T-helper 17 cell (primary cell): ENCODE measurements at places on chromosomes 16 and 17.

GRCh38 chr17:76233588-76234353, 6.5 kb downstream of the RNF157 start:
- no peaks in the 10 kb centered on the region for H3K27me3 ChIP-seq
- no peaks in the 10 kb centered on the region for H3K36me3 ChIP-seq
- no peak overlapping the region for H3K27ac ChIP-seq
- H3K4me1 ChIP-seq: peaks cover 28% of the 10 kb centered on the region

DNA sequence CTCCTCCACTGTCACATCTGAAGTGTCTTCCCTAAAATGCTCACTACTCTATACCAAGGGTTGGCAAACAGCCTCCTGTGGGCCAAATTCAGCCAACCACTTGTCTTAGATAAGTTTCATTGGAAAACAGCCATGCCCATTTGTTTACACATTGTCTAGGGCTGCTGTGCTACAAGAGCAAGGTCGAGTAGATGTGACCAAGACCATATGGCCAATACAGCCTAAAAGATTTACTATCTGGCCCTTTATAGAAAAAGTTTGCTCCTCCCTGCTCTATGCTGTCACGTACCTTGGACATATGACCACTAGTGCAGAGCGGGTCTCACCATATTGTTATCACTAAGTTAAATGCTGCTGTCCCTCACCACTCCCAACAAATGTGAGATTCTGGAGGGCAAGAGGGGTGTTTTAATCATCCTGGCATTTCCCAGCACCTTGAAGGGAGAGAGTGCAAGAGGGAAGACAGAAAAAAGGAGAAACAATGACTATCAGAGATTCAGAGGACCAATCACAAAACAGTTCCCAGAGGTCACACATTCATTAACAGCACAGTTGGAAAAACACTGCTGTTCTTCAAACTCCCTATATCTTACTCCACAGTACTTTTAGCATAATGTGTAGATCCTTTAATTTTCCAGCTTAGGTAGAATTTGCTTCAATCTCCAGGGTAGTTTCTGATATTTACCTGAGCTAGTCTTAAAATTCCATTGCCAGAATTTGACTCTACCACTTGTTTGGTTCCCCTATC, 13.2 kb downstream of the LSM12 start:
- H3K27me3 ChIP-seq: no peaks in the 10 kb centered on the region
- no peak for DNase-seq
- peaks cover 16% of the 10 kb centered on the region for H3K4me1 ChIP-seq
- peak overlapping the region; percentile 61 for H3K27ac ChIP-seq
- no peak overlapping the region for H3K4me3 ChIP-seq
- H3K36me3 ChIP-seq: peaks cover 6% of the 10 kb centered on the region

DNA sequence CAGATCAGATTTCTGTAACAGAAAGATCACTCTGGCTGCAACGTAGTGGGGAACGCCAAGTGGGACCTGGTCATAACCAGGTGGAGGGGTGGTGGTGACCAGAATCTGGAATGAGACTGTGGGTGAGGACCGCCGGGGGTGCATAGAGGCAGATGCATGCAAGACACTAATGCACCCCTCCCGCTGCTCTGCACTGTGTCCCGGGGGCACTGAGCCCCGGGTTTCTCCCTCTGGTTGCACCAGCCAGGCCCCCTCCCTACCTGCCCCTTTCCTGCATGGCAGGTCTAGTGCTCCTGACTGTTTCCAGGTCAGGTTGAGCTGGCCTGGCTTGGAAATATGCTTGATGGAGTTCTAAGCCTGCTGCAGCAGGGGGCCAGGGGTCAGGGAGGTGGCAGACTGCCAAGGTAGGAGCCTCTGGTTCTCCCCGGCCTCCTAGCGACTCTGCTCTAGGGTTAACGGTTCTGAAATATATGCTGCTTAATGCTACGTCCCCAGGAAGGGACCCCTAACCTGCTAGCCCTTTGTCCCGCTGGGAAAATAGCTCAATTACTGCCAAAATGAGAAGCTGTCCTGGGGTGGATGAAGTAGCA, 94.3 kb downstream of the SDK2 start:
- no peak for DNase-seq
- H3K4me3 ChIP-seq: no peak overlapping the region
- H3K27ac ChIP-seq: no peak overlapping the region
- H3K4me1 ChIP-seq: peaks cover 14% of the 10 kb centered on the region
- H3K36me3 ChIP-seq: peaks cover 5% of the 10 kb centered on the region

- H3K4me3 ChIP-seq: peak within 1 kb of the TSS; percentile 93
- DNase-seq: peak; percentile 56
- H3K27me3 ChIP-seq: no peaks in the 10 kb centered on the region
- H3K27ac ChIP-seq: peak within 1 kb of the TSS; percentile 84
Measured at GRCh38 chr17:75843577-75844529, at the start of gene UNC13D. TSS of gene UNC13D (minus strand) at chr17:75844404. CDS start at chr17:75844337, 67 bp downstream.

DNA sequence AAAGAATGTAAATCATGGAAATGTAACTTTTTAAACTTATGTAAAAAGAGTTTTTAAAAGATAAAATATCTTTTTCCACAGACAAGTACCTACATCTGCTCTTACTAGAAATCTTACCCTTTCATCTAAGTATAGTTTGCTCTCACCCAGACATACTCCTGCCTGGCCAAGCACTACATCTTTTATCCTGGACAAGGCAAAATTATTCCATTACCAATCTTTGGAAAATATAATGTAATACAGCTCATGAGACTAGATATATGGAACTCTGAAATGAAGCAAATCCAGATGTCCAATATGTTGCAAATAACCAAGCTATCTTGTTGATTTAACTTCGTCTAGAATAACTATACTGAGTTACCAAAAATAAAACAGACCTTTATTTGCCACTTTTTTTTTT, 50.0 kb downstream of the VMP1 start:
- peaks cover 3% of the 10 kb centered on the region for H3K36me3 ChIP-seq
- H3K4me1 ChIP-seq: peaks cover 20% of the 10 kb centered on the region
- H3K27ac ChIP-seq: peak overlapping the region; percentile 49
- no peaks in the 10 kb centered on the region for H3K27me3 ChIP-seq
- DNase-seq: no peak

- no peak overlapping the region for H3K4me3 ChIP-seq
- peaks cover 48% of the 10 kb centered on the region for H3K27me3 ChIP-seq
- H3K27ac ChIP-seq: no peak overlapping the region
- DNase-seq: peak; percentile 19
- H3K4me1 ChIP-seq: peaks cover 4% of the 10 kb centered on the region
Measured at GRCh38 chr16:88264641-88265285, 118.0 kb upstream of the ZNF469 start.

- peaks cover 3% of the 10 kb centered on the region for H3K4me1 ChIP-seq
- H3K27ac ChIP-seq: no peak overlapping the region
- no peak for DNase-seq
- no peak overlapping the region for H3K4me3 ChIP-seq
- peaks cover 6% of the 10 kb centered on the region for H3K36me3 ChIP-seq
Measured at GRCh38 chr16:23423496-23424049, 29.4 kb downstream of the COG7 start.

DNA sequence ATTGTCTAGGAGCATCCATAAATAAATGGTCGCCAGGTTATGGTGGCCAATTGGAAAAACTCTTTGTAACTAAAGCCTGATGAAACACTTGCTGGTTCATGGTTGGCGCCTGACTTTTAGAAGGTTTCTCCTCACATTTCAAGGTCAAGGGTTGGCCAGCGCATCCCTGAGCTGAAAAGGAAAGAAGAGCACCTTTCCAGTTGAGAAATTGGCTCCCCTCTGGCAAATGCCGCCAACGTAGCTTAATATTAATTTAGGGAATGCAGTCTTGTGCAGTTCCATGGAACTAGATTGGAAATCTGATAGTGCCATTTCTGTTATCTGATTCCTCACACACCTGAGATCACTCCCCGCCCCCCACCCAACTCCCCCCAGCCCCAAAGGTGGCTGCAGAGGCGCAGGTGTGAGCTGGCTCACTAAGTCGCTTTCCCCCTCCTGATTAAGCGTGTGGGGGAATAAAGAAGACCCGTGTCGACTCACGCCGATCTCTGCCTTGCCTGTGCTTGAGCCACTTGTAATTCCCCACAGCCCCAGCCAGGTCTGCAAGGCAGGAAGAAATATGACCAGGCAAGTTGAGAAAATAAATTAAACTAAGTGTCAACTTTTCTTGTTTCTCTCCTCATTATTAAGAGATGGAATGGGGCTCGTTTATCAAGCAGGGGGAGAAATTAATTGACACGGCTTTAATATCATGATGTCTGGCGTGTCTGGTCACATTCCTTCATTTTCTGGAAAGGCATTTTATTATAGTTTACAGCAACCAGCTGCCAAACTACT, 157.7 kb downstream of the CCDC182 start:
- no peak overlapping the region for H3K27ac ChIP-seq
- H3K27me3 ChIP-seq: no peaks in the 10 kb centered on the region
- peaks cover 2% of the 10 kb centered on the region for H3K4me1 ChIP-seq
- no peaks in the 10 kb centered on the region for H3K36me3 ChIP-seq
- H3K4me3 ChIP-seq: no peak overlapping the region

DNA sequence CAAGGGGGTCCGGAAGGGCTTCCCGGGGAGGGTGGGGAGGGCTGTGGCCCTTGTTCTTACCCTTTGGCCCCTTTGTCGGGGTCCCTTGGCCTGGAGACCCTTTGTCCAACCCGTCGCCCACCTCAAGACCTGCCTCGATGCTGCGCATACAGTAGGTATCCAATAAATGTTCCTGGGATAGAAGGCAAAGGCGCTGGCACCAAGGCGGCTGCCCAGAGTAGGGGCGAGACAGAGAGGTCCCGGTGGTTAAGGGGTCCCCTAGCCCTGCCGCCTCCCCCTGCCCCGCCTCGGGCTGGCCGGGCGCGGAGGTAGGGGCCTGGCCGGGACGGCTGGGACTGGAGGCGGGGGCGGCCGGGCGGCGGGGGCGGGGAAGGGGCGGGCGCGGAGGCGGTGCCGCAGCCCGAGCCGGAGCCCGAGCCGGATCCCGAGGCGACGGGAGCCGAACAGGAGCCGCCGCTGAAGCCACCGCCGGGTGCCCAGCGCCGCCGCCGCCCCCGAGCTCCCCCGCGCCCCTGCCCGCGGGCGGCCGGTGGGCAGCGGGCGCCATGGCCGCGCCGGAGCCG, at the start of gene NHERF2:
NHERF2 (plus strand) TSS at position 442 of the 563 bp plus-strand sequence; CDS start at position 546, 104 bp downstream.
- peak; percentile 43 for DNase-seq
- peaks cover 10% of the 10 kb centered on the region for H3K4me1 ChIP-seq
- no peaks in the 10 kb centered on the region for H3K36me3 ChIP-seq
- H3K4me3 ChIP-seq: peak within 1 kb of the TSS; percentile 73

GRCh38 chr16:85347213-85347591, 234.9 kb upstream of the CIBAR2 start:
- no peak overlapping the region for H3K27ac ChIP-seq
- DNase-seq: no peak
- H3K4me3 ChIP-seq: no peak overlapping the region
- peaks cover 2% of the 10 kb centered on the region for H3K4me1 ChIP-seq
- H3K36me3 ChIP-seq: no peaks in the 10 kb centered on the region
- peaks cover 10% of the 10 kb centered on the region for H3K27me3 ChIP-seq

DNA sequence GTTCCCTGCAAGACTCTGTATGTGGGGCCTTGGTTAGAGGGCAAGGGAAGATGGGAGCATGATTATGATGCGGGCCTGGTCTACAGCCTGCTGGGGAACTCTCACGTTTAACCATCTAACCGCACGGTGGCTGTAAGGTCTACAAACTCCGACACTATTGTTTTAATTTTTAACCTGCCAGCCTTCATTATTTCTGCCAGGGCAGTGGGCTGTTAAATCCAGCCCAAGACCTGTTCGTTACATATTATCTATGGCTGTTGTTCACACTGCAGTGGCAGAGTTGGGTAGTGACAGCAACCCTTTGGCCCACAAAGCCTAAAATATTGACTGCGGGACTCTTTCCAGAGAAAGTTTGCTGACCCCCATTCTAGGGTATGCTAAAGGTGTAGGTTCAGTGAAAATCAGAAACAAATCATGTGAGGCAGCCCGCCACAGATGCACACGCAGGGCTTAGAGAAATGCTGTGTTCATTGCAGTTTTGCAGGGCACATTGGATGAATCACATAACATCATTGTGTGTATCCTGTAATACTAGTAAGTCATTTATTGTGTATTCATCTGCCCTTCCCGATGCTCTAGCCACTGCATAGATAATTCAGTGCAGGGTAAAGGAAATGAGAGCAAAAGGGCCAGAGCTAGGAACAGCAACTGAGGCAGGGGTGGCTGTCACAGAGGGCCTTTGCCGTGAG, 14.3 kb downstream of the SNX29 start:
- peaks cover 4% of the 10 kb centered on the region for H3K4me1 ChIP-seq
- no peaks in the 10 kb centered on the region for H3K36me3 ChIP-seq
- no peaks in the 10 kb centered on the region for H3K27me3 ChIP-seq
- H3K4me3 ChIP-seq: no peak overlapping the region

DNA sequence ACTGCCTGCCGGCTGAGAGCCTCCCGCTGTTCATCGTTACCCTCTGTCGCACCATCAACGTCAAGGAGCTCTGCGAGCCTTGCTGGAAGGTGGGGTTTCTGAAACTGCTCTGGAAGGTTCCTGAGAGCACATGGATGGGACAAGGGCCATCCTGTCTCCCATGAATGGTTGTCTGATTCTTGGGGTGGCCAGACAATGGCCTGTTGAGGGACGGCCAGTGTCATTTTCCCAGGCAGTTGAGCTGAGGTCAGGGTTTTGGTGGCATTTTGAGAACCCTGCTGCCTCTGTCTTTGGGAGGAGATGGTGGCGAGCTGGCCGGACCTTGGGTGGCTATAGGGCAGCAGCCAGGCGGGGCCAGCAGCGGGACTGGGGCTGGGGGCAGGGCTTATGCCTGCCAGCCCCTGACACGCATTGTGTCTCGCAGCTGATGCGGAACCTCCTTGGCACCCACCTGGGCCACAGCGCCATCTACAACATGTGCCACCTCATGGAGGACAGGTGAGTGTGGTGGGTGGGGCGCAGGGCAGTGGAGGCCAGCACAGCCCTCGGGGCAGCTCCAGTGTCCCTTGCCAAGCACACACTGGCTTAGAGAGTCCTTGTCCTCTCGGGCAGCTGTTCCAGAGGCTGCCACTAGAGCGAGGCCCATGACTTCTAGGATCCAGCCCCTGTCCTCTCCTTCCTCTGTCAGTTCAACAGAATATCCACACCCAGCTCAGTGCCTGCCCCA, 9.1 kb downstream of the TSC2 start:
- no peak overlapping the region for H3K27ac ChIP-seq
- H3K4me1 ChIP-seq: peaks cover 6% of the 10 kb centered on the region
- DNase-seq: no peak
- H3K4me3 ChIP-seq: no peak overlapping the region
- no peaks in the 10 kb centered on the region for H3K27me3 ChIP-seq
- H3K36me3 ChIP-seq: no peaks in the 10 kb centered on the region

DNA sequence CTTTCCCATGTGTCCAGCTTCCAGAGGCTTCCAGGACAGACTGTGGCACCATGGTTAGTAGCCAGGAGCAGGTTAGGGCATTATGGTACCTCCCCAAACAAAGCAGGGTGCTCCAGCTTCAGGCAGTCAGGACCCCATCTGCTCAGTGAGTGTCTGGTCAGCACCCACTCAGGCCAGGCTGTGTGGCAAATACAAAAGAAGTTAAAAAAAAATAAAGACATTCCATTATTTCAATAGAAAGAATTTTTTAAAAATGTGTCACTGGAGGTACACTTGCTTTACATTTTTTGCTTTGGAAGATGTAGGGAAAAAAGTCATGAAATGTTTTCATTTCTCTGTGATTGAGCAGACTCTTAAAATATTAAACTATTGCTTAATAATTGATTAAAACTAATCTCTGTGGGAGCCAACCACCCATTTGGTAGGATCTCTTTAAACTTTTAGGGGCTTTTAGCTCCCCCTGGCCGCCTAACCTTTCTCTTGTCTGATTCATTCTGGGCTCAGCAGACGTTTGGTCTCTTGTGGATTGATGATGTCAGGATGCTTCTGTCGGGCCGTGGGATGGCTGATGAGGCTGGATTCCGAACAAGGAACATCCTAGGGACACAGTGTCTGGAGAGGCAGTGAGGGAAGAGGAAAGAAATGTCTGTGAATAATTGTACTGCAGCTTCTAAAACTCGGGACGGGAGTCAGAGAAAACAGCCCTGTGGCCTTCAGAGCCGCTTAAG, 28.4 kb upstream of the NPTX1 start:
- H3K4me3 ChIP-seq: no peak overlapping the region
- DNase-seq: no peak
- H3K4me1 ChIP-seq: peaks cover 2% of the 10 kb centered on the region
- H3K27me3 ChIP-seq: peaks cover 18% of the 10 kb centered on the region
- H3K36me3 ChIP-seq: peaks cover 2% of the 10 kb centered on the region
- no peak overlapping the region for H3K27ac ChIP-seq
